ENCODE measurements at places on chromosomes 1 and 21.

DNA sequence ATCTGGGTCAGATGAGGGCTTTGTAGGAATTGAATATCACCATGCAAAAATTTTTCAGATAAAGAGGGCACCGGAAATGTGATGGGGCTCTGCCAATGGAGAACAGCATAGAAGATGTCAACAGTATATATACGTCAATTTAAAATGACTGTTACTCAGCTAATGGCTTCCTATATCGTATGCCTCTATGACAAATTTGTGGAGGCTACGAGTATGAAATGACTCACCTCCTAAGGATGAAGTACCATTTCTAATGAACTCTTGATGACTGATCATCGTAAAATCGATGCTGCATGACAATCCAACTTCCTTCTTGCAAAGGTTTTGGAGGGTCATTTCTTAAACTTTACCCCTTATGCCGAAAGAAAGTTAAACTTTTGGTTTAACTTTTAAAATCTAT, 450.3 kb upstream of the ZP4 start:
- DNase-seq = no peak

DNA sequence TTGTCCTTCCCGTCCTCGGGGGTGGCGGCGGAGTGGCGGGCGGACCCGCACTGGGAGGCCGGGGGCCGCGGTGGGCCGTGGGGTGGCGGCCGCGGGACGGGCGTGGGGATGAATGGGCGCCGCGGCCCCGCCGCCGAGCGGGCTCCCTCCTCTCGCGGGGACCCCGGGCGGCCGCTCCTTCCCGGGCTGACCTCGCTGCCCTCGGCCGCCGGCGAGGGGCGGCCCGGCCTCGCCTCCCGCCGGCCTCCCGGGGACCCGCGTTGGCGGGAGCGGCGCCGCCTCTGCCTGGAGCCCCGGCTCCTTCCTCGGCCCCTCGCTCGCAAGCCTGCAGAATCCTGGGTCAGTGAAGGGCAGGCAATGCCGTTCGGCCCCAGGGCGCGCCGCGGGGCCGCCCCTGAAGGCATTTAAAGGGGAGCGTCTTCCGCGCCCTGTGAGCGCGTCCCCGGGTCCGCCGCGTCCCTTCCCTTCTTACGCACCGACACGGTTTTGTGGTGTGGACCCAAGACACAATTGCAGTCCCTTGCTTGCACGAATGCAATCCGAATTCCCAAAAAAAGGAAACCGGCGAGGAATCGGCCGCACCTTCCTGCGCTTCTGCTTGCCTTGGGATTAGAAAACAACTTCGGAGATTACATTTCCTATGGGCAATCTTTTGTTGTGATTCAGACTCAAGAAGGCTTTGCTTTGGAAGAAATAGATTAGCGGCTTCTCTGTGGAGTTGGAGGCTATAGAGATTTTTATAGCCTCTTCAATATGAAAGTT, 776 bp downstream of the ITSN1 start:
- no peak for DNase-seq

DNA sequence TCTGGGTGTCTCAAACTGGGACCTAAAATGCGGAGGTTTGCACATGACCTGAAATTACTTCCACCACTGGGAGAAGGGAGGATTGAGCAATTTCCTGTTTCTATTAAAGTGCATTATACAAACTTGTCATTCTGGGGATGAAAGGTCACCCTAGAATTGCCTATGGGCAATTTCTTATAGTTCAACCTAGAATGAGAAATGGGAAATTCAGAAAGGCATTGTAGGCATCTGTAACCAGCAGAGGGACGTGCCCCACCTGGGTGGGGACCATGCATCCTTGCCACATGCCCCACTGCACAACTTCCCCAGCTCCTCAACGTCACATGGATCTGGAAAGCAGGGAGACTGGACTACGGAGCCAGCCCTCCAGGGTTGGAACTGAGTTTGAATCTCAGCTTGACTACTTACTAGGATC, 47.0 kb downstream of the MRPL39 start:
- DNase-seq = no peak

GRCh38 chr21:36125512-36126207, 9.2 kb upstream of the CBR3 start:
- no peak for DNase-seq

DNA sequence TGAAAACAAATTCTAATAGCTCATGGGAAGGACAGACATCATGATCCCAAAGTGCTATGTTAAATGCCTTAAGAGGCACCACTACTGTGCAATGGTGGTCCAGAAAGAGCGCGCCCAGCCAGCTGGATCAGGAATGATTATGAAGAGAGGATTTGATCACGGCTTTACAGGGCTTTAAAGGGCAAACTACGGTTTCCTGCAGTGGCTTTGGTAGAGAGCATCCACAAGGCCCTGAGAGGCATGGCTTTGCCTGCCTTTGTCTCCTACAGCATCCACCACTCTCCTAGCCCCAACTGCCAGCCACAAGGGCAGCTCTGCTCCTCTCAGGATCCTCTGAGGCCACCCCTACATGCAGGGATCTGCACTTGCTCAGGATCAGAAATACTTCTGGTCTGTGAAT, 40.7 kb downstream of the ZNF281 start:
- no peak for DNase-seq

DNA sequence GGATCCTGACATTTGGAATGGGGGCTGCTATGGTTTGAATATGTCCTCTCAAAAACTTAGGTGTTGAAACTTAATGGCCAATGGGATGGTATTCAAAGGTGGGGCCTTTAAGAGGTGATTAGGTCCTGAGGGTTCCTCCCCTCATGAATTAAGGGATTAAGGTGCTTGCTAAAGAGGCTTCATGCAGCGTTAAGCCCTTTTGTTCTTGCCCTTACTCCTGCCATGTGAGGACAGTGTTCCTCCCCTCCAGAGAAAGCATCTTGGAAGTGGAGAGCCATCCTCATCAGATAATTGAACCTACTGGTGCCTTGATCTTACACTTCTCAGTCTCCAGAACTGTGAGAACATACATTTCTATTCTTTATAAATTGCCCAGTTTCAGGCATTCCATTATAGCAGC, 146.6 kb downstream of the KCNJ6 start:
- DNase-seq = no peak

DNA sequence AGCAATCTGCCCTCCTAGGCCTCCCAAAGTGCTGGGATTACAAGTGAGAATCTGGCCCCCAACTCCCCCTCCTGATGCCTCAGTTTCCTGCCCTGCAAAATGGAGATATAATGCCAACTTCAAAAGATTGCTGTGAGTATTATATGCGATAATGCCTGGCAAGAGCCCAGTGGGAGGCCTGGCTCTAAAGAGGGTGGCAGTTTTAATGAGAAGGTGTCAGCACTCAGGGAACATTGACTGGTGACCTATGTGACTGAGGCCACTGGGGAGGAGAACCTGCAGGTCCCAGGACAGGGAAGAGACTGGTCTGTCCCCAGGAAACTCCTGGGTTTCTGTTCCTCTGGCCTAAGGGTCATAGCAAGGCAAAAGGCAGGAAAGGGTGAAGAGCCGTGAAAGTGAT, 11.0 kb downstream of the HSPG2 start:
- DNase-seq = no peak

GRCh38 chr1:168079761-168080160, 57.0 kb downstream of the GPR161 start:
- no peak for DNase-seq

- no peak for DNase-seq
Measured at GRCh38 chr21:26900980-26901379, 55.8 kb upstream of the ADAMTS1 start.

DNA sequence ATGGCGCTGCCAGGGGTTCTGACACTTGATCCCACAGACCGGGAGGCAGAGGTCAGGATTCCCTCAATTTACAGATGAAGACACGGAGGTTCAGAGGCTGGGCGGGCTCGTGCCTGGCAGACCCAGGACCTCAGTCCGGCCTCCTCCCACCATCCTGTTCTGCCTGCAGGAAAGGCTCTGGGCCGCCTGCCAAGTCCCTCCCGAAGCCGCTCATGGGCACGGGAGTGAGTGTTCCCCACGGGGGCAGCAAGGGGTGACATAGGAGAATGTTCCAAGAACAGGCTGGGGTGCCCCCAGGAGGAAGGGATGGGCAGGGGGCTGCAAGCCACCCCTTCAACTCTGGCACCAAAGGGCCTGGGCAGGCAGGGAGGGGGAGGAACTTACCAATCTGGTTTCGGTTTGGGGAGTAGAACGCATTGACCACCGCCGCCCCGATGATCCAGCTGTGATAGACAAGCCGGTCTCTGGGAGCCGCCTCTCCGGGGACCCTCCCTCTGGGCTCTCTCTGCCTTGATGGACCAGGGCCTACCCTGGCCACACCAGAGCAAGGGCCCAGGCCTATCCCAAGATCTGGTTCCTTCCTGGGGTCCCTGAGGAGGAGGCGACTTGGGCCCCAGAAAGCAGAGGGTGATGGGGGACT, 7.5 kb downstream of the PRXL2B start:
- no peak for DNase-seq

DNA sequence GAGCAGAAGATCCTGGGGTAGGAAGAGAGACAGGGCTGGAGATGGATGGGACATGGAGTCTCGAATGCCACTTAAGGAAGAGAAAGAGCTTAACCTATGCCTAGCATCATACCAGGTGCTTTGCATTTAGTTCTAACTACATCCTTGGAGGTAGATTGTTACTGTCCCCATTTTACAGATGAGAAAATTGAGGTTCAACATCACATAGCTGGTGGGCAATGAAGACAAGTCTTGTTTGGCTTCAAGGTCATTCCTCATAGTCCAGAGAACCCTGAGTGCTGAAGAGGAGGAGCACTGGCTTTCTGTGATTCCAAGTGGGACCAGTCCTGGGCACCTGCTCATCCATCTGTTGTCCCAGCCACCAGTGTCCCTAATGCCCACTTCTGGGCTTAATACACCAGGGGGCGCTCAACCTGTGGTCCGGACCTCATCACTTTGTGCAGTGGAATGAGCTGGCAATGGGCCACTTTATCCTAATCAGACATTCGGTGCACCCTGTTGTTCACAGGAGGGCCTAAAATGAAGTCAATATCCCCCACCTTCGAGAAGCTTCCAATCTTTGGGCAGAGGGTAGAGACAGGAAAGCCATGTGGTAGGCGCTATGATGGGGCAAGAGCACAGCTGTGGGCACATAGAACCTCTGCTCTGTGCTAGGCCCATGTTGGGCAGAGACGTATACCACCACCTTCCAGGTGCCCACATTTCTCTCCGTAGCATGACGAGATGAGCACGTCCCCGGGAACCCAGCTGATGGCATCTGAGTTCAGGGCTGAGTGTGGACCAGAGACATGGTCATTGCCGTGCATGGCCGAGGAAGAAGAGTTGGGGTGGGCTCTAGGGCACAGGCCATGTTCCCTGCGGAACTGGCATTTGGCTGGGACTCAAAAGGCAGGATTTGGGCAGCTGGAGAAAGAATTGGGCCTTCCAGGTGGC, 9.2 kb downstream of the RPS6KA1 start:
- no peak for DNase-seq

DNA sequence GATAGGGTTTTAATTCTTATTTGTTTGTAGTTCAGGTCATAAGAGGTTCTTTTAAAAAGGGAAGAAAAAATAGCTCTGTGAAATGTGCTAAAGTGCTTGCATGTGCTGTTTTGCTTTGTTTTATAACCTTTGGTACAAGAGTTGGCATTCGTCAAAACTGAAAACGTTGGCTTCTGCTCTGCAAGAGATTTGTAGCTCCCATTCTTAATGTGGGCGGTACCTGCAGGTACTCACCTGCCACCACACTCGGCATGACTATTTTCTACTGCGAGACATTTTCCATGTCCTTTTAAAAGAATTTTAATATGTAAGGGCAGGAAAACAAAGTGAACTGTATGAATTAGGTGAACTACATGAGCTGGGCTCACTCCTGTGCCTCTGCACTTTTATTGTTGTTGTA, 92.6 kb downstream of the ADARB1 start:
- no peak for DNase-seq

- no peak for DNase-seq
Measured at GRCh38 chr1:26360807-26361604, 7.1 kb upstream of the CRYBG2 start.

GRCh38 chr1:218031901-218032300, 253.2 kb upstream of the RRP15 start:
- no peak for DNase-seq

GRCh38 chr1:222991908-222992307, 151.1 kb downstream of the TLR5 start:
- DNase-seq = no peak

DNA sequence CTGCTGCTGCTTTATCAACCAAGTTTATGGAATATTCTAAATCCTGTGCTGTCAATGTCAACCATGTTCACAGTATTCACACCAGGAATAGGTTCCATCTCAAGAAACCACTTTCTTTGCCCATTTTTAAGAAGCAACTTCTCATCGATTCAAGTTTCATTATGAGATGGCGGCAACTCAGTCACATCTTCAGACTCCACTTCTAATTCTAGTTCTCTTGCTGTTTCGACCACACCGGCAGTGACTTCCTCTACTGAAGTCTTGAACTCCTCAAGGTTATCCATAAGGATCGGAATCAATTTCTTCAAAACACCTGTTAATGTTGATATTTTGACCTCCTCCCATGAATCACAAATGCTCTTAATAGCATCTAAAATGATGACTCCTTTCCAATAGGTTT, 39.7 kb upstream of the IFNLR1 start:
- no peak for DNase-seq

GRCh38 chr1:76759950-76760349, 107.3 kb upstream of the ST6GALNAC5 start:
- DNase-seq = no peak

DNA sequence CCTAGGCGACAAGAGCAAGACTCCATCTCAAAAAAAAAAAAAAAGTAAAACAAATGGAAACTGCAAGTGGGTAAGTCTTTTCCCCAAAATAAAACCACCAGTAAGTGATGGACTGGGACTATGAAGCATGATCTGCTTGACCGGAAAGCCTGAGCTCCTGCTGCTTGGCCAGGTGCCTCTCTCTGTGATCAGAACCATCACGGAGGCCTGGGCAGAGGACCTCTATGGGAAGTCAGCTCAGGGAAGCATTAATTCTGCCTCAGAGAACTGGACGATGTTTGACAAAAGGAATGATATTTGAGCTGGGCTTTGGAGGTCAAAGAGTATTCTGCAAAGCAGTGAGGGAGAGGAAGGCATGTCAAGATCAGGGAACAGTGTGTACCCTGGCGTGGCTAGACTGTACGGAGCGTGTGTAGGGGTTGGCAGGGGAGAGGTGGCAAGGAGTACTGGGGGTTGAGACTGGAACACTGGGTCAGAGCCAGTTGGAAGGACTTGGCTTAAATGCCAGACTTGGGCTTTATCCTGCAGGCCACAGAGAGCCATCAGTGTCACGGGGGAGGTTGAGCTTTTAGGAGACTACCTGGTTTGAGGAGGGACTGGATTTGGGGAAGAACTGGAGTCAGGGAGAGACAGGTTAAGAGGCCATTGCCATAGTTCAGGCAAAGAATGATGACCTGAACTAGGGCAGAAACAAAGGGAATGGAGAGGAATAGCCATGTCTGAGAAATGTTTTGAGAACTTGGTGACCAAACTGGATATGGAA, 16.4 kb downstream of the ATP1A2 start:
- DNase-seq = no peak

DNA sequence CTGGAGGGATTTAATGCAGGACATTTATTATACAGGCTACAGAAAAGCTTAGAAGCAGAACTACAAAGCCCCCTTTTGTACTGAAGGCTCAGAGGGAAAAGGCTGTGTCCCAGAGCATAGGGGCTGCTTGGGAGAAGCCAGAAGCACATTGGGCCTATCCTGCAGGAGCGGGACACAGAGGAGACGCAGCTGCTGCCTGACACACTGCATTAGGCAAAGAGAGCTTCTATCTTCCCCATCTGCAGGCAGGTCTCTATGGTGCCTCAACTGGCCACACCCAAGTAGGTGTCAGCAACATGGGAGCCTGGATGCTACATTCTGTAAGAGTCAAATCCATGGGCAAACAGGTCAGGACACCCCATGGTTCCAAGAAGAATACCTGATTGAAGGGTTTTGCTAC, 595.9 kb downstream of the AJAP1 start:
- no peak for DNase-seq

GRCh38 chr1:205977402-205978014, 25.7 kb downstream of the RAB7B start:
- DNase-seq = no peak

All from BJ (cell line).